ENCODE measurements at places on chromosomes 6 and 20.

DNA sequence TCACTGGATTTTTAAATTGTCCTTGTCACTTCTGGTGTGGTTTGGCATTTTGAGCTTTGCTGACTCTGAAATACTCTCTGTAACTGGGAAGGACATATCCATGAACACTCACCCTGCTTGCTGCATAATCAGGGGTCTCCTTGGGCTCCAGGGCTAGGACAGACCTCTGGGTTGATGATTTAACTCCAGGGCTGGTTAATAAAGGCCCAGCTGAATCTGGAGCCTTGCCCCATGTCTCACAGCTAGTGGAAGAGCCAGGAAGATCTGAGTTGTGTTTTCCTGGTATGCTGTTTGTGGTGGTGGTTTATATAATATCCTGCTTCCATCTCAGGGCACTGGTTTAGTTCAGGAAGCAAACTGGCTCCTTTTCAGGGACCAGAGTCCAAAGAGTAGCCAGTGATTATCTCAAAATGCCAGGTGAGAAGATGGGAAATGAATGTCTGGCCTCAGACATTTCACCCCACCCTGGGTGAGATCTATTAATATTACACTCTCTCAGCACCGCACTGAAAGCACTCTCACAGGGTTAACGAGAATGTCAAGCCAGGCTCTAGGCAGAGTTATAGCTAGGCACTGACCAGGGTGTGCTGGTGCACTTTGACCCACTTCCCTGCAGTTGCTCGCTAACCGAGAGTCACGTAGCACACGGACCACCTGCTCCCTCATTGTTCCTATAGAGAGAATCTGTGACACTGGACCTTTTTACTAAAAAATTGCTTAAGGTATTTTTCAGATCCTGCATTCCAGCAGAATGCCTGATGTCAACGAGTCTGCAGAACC lies 90.1 kb upstream of the SLC22A16 start:
- DNase-seq: no peak

DNA sequence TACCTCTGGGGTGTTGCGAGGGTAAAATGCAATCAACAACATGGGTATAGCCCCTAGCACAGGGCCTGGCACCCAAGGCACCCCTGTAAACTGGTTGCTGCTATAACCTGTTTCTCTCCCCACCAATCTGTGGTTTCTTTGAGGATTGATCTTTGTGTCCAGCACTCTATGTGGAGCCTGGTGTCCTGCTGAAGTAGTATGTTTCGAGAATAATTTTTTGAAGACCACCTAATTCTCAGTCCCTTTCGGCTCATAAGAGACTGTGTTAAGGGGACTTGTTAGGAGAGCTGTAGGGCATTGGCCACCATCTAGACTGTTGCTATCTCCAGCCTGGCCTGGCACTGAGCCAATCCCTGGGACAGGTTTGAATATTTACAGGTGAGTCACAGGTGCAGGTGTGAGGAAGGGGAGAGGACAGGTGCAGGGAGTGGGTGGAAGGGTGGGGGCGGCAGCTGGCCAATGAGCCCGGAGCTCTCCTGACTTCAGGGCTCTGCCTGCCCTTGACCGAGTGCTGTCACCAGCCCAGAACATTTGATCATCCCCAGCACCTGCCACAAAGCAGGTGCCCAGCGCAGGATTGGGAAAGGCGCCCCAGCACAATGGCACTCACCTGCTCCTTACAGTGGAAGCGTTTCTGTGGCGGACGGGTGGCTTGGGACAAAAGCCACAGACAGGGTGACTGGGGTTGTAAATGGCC lies 8.1 kb upstream of the C20orf144 start:
- no peak for DNase-seq

- DNase-seq: no peak
Observed at GRCh38 chr6:11535801-11536230, 1.7 kb upstream of the TMEM170B start.

- DNase-seq: no peak
Observed at GRCh38 chr20:45937765-45938164, 3.3 kb downstream of the PCIF1 start.

DNA sequence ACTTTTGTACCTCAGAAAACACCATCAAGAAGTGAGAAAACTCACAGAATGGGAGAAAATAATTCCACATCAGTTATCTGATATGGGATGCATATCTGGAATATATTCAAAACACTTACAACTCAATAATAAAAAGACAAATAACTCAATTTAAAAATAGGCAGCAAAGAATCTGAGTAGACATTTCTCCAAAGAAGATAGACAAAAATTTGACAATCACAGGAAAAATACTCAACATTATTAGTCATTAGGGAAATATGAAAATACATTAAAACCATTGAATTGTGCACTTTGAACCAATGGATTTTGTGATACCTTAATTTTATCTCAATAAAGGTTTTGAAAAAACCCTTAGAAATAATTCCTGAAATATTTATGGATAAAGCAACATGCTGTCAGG lies 36.9 kb upstream of the STMND1 start:
- no peak for DNase-seq

DNA sequence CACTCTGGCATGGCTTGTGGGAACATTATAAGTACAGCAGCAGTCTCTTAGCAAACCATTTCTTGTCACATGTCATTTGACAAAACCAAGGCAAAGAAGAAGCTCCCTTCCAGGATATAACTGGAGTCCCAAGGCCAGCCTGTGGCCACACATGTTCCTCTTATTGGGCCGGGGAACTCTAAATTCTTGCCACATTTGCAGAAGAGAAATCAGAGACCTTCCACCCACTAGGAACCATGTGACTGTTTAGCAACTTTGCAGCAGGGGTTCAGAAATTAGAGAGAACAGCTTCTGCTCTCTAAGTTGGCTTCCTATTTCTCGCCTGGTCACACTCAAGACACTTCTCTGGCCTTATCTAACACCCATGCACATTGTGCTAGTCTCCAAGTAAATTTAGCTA lies 20.4 kb upstream of the MEP1A start:
- DNase-seq: no peak

DNA sequence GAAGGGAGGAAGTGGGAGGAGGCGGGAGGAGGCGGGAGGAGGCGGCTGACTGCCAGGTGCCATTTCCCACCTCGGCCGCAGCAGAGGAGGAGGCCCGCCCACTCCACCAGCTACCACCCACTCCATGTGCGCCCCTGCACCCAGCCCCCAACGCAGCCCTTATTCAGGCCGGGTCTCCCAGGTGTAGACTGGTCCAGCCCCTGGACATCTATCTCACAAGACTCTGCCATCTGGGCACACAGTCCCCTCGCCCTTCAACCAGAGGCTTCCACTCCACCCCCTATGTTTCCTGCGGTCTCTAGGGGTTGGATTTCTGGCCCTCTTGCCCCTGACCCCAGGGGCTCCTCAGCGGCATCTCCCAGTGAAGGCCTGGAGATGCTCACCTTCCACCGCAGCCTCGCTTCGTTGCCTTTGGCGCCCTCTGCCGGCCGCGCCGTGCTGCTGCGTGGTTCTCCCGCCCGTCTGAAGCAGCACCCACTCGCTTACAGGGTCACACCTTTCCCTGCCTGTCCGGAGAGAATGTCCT lies 32.6 kb upstream of the FAM83D start:
- peak; percentile 61 for DNase-seq

DNA sequence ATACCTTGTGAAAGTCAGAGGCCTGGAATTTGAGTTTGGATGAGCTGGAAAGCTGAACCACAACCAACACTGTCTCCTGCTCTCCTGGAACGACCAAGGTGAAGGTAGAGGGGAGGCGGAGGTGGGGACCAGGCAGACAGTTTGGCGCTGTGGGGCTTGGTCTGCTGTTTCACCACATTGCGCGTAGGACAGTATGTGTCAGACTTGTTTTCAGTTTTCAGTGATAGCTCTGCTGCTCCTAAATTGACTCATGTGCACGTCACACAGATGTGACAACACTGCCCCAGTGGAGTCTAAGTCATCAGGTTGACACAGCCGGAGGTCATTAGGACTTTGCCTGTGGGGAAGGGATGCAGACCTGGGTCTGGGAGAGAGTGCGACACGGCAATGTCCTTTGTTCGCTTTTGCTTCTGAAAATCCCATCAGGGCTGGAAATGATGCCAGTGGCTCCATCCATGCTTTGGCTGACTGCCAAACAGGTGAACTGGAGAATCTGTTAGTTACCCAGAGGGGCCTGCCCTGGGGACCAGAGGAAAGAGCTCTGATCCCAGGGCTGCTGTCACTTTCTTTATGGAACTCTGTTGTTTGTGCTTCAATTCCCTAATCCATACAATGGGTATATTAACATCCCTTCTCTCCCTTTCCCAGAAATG lies 255.5 kb downstream of the CDC5L start:
- no peak for DNase-seq

- DNase-seq: peak; percentile 40
Observed at GRCh38 chr6:27893836-27894807, 18.1 kb downstream of the OR2B2 start.

GRCh38 chr6:133698272-133698671 lies 190.6 kb upstream of the TCF21 start:
- DNase-seq: no peak

All from stimulated activated CD8-positive, alpha-beta memory T cell treated with anti-CD3 and anti-CD28 coated beads, Interleukin-15, amount 100 ng/mL, for 4 hours (primary cell).